ENCODE measurements at places on chromosomes 2 and 18.
A peak's percentile ranks its signal among the peaks of the same experiment; 100 is the strongest.

GRCh38 chr2:30444273-30444672, 2.8 kb upstream of the LCLAT1 start:
- no peak for DNase-seq

DNA sequence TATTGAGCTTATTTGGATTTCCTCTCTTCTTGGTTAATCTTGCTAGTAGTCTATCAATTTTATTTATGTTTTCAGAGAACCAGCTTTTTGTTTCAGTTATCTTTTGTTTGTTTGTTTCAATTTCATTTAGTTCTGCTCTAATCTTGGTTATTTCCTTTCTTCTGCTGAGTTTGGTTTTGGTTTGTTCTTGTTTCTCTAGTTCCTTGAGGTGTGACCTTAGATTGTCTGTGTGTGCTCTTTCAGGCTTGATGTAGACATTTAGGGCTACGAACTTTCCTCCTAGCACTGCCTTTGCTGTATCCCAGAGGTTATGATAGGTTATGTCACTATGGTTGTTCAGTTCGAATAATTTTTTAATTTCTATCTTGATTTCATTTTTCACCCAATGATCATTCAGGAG, 141.6 kb downstream of the ZNF236 start:
- DNase-seq: no peak

- no peak for DNase-seq
Measured at GRCh38 chr18:11035376-11035775, 114.0 kb downstream of the PIEZO2 start.

DNA sequence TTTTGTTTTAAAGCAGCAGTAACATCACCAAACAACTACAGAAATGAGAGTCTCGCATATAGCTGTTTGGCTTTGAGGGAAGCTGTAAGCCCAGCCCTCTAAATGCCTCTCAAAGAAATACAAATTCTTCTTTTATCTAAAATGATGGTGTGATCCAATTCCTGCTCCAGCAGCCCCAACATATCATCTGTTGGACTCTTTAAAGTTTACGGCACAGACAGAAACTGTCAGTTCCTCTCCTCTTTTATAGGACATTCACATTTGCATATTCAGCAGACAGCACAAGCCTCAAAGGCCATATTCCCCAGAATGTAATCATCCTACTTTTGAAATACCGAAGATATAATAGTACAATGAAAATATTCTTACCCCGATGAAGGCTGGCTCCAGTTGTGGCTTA, 216.9 kb upstream of the REV1 start:
- DNase-seq: no peak

- no peak for DNase-seq
Measured at GRCh38 chr18:7417727-7418126, 149.4 kb upstream of the PTPRM start.

GRCh38 chr18:24214144-24214543, 75.3 kb downstream of the CABYR start:
- DNase-seq: no peak

GRCh38 chr2:71743995-71744675, 290.8 kb downstream of the DYSF start:
- DNase-seq: peak; percentile 33

DNA sequence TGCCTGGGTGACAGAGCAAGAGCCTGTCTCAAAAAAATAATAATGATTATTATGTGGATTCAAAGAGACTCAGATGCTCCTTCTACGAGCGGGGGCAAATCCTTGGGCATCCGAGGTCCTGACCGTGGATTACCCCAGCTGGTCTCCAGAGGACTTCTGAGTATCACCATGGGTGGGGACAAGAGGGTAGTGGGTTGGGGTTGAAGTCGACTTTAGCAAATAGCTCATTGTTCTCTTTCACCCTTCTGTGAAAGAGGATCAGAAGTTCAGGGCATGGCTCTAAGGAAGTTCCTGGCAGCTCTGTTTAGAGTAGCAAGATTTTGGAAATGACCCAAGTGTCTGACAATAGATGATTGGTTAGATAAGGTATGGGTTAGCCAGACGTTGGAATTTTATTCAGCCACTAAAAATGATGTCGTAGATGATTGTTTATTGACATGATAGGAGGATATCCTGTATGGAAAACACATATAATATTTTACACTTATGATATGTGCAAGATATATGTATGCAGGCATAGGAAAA, 59.0 kb upstream of the SPRED2 start:
- no peak for DNase-seq

- peak; percentile 69 for DNase-seq
Measured at GRCh38 chr2:56313500-56313921, 129.7 kb downstream of the CCDC85A start.

DNA sequence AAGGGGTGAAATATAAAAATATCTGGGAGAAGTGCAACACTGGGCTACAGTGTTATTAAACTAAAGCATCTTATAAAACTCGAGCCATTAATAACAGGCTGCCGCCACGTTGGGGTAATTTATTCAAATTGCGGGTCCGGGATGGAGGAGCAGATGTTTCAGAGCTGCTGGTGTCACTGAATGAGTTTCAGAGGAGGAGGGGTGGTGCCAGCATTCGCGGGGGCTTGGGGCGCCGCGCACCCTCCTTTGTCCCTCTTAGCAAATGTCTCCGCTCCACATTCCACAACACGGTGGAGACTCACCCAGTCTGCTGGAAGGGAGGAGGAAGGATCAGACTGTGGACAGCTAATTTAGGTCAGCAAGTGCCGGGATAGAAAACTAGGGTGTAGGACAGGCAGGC, 260.5 kb downstream of the CELF4 start:
- peak; percentile 88 for DNase-seq

GRCh38 chr18:44500808-44501610, 179.7 kb upstream of the SETBP1 start:
- no peak for DNase-seq

GRCh38 chr18:31070206-31070605, 27.7 kb upstream of the DSC3 start:
- DNase-seq: no peak

DNA sequence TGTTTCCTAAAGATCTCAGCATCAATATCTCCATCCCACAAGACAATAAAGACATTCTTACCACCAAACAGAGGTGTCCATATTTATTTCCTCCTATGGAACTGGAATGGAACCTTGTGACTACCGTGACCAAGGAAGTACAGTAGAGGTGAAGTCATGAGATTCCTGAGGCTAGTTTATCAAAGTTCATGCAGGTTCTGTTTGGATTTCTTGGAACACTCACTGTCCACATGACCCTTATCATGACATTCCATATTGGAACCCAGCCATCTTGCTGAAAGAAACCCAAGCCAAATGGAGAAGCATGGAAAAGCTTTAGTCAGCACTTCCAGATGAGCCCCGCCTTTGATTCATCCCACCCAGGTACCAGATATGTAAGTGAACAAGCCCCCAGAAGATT, 516.0 kb upstream of the POU3F3 start:
- no peak for DNase-seq

DNA sequence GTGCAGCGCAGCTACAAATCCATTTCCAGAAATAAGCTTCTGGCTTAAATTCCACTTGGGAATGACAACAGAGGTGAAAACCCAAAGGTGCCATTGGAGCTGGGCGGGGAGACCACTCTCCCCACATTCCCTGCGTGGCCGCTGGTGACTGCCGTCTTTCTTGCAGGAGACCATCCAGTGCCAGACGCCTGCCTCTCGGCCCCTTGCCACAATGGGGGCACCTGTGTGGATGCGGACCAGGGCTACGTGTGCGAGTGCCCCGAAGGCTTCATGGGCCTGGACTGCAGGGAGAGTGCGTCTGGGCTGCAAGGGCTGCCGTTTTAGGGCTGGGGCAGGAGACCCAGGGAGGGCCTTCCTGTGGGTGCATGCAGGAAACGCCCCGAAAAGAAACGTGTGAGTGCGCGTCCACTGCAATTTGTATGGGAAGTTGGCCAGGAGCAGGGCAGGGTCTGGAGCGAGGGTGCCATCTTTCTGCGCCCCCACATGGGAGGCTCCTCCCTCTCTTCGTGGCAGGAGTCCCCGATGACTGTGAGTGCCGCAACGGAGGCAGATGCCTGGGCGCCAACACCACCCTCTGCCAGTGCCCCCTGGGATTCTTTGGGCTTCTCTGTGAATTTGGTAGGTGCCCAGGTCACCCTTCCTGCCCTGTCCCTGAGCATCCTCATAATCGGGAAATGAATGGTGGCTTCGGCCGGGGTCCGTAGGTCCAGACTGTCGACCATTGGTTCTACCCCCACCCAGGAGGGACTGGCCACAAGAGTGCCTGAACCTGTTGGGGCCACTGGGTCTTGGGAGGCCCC, 49.9 kb downstream of the SNED1 start:
- DNase-seq: no peak

GRCh38 chr2:239187464-239188253, 213.2 kb downstream of the HDAC4 start:
- no peak for DNase-seq

GRCh38 chr2:32860385-32860784, 86.4 kb upstream of the LTBP1 start:
- no peak for DNase-seq

GRCh38 chr18:48333563-48333962, 75.6 kb downstream of the ZBTB7C start:
- DNase-seq: no peak

GRCh38 chr18:595068-595467, 1.7 kb upstream of the CLUL1 start:
- DNase-seq: no peak

DNA sequence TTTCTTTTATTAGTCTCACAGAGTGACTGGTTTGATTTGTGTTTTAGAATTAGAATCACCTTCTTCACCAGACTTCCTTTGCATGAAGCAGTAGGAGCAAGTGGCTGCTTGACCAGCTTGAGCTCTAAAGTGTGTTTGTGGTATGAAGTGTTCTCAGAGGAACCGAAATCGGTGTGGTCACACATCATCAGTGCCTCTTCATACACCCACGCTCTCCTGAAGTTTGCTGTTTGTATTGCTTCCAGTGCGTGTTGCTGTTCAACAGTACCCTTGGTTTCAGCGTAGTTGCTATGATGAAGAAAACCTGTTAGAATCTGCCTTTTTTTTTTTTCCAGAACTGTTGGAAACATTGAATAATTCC, 77.9 kb downstream of the LIMS1 start:
- no peak for DNase-seq

GRCh38 chr2:127562936-127563335, 27.5 kb downstream of the MYO7B start:
- DNase-seq: no peak

DNA sequence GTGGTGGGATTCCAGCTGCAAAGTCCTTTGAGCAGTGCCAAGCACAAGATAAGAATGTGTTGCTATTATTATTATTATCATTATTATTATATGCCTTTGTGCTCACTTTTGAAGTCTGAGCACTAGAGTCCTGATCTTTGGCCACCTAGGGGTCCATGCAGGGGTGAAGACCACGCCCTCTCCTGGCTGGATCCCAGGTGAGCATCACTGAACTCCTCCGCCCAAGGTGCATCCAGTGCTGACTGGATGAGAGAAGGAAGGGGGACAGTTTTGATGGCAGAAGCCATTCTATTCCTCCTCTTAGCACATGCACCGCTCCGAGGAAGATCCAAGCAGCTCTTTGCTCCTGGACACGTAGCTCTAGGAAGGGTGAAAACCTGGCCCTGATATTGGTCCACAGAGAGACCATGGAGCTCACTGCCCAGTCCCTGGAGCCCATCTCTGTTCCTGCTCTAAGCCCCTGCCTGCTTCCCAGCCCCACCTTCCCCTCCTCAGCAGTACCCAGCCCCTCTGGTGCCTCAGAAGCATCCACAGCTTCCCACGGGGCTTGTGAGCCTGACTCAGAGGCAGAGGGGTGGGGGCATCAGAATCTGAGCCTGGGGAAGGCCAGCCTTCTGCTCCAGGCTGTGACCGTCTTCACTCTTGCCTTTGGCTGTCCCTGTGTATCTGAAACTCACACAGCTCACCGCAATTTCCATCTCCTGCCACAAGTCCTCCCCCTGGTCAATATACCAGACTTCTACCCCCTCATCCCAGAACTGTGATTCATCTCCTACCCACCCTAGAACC, 45.4 kb downstream of the MCFD2 start:
- no peak for DNase-seq

DNA sequence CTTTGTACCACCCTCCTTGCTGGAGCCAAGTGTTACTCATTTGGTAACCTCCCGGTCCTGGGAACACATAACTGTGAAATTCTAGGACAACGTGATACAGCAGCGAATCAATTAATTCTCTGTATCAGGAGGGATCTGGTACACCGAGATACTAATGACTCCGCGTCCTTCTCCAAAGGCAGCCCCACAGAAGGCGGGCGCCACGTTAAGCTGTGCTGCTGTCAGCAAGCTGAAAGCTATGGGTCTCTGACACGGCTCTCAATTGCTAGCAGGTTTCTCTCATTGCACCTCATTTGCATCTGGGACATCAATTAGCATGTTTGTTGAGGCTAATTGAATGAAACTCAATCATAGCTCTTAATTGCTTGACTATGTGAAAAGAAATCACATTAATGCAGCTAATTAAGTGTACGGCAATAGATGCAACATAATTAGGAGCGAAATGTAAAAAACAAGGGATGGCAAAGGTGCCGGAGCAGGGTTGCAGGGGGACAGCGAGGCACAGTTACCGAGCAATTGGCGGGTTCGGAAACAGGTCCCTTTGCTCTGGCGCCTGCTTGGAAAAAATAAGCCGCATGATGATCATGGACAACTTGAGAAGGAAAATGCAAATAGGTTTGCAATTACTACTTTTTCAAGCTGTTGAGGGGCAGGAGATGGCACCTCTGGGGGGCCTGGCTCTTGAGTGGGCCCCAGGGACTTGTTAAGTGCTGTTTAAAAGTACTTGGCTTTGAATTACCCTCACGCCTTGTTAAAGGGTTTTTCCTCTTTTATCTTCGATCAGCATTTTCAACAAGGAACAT, 264.2 kb downstream of the GBX2 start:
- peak; percentile 79 for DNase-seq

DNA sequence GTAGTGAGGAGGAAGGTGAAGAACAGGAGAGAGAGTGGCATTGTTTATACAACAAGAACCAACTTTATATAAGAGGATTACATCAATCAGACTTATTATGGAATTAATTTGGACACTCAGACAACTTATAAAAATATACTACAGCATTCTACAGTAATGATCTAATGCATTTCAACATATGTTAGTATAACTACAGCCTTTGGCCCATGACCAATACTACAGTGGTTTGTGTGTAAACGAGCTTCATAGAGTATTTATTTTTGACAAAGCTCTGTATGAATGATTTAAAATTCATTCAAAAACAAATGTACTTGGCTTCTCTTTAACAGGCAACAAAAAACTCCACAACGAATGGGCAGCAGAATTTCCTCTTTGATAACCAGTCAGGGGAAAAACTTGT, 72.8 kb downstream of the ZNF521 start:
- no peak for DNase-seq

GRCh38 chr2:27839022-27839618, 51.1 kb downstream of the RBKS start:
- DNase-seq: no peak

GRCh38 chr18:26821181-26821580, 44.3 kb downstream of the AQP4 start:
- DNase-seq: no peak

GRCh38 chr2:219272995-219273394, 6.2 kb upstream of the DNAJB2 start:
- no peak for DNase-seq

DNA sequence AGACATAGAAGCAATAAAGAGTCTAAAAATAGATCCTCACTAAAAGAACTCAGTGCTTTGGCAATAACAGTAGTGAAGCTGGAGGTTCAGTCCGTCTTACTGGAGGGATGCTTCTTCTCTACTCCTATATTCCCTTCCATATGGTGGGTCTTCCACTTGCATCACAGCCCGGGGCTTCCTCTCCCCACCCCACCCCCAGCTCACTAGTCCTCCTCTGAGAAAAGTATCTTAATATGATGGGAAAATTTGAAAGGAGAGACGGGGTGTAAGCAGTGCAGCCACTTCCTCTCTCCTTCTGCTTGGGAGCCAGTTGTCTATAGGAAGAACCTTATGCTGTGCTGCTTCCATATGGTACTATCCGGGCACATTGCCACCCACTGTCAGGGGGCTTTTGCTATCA, 57.2 kb upstream of the SPOPL start:
- no peak for DNase-seq

Data from brain (organoid and tissue), 16 donors.